ENCODE measurements at places on chromosomes 7 and 10. TPM values are rescaled to one million over a fixed set of nuclear protein-coding genes. Genes with fewer than 3 reads are reported as not detected.

The TAX1BP1 gene
- total RNA-seq = 90.5 TPM

The CTAGE8 gene
- 0.85 TPM for total RNA-seq

The TSPAN12 gene
- total RNA-seq = not detected

GRCh38 chr7:87451187-87451586, 24.3 kb downstream of the ABCB4 start:
- no peak overlapping the region for H3K27ac ChIP-seq
- H3K4me3 ChIP-seq = no peak overlapping the region

DNA sequence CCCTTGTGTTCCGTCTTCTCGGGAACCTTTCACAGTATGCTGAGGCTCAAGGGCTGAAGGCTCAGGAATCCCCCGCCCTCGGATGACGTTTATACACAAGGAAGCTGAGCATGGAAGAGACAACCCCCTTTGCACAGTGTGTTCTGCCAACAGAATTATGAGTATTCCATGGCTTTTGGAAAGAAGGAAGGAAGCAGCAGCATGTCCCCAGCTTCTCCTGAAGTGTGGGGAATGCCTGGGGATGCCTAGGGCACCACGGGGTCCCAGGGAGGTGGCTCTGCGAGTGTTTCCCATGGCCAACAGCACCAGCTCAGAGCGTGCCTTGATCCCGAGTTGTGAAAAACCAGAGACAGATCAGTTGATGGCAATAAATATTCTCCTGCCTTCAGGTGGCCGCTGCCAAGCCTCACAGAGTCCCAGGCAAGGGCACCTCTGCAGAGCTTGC, 88.8 kb upstream of the DDC start:
- DNase-seq = no peak
- H3K4me3 ChIP-seq = no peak overlapping the region
- H3K4me1 ChIP-seq = no peaks in the 10 kb centered on the region
- no peaks in the 10 kb centered on the region for H3K27me3 ChIP-seq
- H3K36me3 ChIP-seq = no peaks in the 10 kb centered on the region

DNA sequence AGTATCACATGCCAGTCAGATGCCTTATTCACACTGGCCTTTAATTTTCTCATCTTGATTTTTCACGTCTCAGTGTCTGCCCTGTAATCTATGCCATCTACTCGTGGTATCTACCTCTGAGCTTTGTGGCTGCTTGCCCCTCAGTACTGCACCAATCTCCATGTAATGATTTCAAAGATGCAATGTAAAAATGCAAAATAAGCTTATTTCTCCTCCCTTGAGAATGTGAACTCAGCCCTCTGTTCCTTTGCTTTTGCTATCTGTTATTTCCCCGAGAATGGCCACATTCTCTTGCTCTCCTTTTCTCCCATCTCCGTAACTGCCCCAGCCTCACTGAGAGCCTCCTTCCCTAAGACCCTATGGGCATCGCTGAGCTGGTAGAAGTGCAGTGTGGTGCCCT, 317.5 kb downstream of the SFMBT2 start:
- no peak for DNase-seq
- H3K27ac ChIP-seq = no peak overlapping the region
- no peaks in the 10 kb centered on the region for H3K36me3 ChIP-seq
- no peak overlapping the region for H3K4me3 ChIP-seq
- H3K27me3 ChIP-seq = no peaks in the 10 kb centered on the region

DNA sequence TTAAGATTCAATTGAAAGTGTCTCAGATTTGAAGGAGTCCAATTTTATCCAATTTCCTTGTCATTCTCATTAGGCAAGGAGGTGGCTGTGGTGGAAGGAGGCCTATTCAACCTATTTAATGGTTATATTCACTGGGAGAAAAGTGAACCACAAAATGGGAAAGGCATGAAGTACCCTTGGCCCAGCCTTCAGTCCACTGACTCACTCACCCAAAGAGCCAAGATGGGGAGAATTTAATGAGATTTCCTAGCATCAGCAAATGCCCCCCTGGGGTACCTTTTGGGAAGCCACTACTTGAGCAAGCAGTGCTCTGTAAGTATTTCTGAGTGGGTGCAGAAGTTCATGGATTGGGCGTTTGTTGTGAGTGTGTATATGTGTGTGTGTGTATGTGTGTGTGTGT, 144.1 kb downstream of the NRP1 start:
- H3K4me1 ChIP-seq = no peaks in the 10 kb centered on the region
- DNase-seq = no peak
- no peaks in the 10 kb centered on the region for H3K36me3 ChIP-seq
- H3K4me3 ChIP-seq = no peak overlapping the region

DNA sequence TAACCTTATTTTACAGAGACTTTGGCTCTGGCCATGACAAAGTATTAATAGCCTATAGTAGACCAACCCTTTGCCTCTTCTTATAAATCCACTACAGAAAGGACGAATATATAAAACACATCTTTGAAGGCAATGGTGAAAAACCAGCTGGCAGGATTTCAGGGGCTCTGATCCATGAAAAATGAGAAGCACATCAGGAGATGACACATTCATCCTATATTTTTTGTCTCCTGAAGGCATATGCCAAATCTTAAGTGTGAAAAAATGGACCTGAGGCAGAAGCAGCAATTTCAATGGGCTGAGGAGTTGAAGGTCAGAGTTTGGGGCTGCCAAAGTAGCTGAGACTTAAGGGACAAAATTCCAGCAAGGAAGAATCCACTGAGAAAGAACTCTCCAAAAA, 14.4 kb downstream of the RNF216 start:
- no peak for DNase-seq
- peaks cover 42% of the 10 kb centered on the region for H3K4me1 ChIP-seq
- peaks cover 17% of the 10 kb centered on the region for H3K36me3 ChIP-seq
- no peaks in the 10 kb centered on the region for H3K27me3 ChIP-seq
- no peak overlapping the region for H3K4me3 ChIP-seq

DNA sequence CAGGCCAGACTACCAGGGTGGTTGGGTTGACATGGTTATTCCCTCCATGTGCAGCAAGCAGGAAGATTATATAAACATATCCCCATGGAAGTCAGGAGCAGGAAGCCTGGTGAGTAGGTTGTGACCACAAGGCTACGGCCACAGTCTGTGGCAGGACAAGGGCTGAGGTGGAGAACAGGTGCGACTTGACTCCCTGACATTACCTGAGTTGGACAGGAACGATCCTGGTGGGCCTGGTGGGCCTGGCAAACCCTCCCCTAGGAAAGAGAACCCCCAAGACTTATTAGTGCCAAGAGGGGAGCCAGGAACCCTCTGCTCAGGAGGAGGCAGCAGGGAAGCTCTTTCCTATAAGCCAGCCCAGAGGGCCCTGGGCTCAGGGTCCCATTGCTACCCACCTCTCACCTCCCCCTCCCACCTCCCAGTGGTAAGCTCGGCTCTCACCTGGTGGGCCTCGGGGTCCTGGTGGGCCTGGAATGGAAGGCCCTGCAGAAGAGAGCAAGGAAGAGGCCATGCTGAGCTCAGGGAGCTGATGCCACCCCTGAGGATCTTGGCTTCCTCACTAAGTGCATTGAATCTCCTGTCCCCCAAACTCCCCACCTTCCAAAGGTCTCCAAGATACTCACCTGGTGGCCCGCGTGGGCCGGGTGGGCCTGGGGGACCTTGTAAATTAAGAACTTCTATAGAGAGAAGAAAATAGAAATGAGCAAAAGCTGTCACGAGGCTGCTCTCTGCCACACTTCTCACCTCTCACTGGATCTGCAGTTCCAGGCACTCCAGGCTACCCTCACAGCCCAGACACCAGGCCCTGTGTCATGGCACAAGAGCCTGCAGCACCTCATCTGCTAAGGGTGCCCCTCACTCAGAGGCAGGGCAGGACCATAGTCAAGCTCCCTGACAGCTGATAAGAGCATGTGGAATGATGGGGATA, 44.6 kb downstream of the COL17A1 start:
- no peak overlapping the region for H3K4me3 ChIP-seq
- no peaks in the 10 kb centered on the region for H3K4me1 ChIP-seq
- no peaks in the 10 kb centered on the region for H3K36me3 ChIP-seq
- no peaks in the 10 kb centered on the region for H3K27me3 ChIP-seq

- H3K4me3 ChIP-seq = no peak overlapping the region
- H3K4me1 ChIP-seq = peaks cover 3% of the 10 kb centered on the region
- peaks cover 6% of the 10 kb centered on the region for H3K36me3 ChIP-seq
- no peaks in the 10 kb centered on the region for H3K27me3 ChIP-seq
- no peak for DNase-seq
Measured at GRCh38 chr7:92325858-92326257, 80.1 kb downstream of the ANKIB1 start.

GRCh38 chr10:117884093-117884492, 162.6 kb downstream of the RAB11FIP2 start:
- H3K4me3 ChIP-seq = no peak overlapping the region
- peaks cover 6% of the 10 kb centered on the region for H3K27me3 ChIP-seq
- no peak overlapping the region for H3K27ac ChIP-seq
- no peaks in the 10 kb centered on the region for H3K36me3 ChIP-seq
- DNase-seq = peak; percentile 37

GRCh38 chr10:43116596-43116995, 21.6 kb upstream of the CSGALNACT2 start:
- DNase-seq = no peak
- H3K27ac ChIP-seq = no peak overlapping the region
- no peaks in the 10 kb centered on the region for H3K36me3 ChIP-seq
- H3K4me1 ChIP-seq = peaks cover 16% of the 10 kb centered on the region
- no peaks in the 10 kb centered on the region for H3K27me3 ChIP-seq
- no peak overlapping the region for H3K4me3 ChIP-seq
